ELF-1 (cell line): ENCODE measurements at places on chromosomes 4 and X.

GRCh38 chrX:459611-460010 lies 72.9 kb upstream of the PPP2R3B start:
- peak; percentile 26 for DNase-seq

- no peak for DNase-seq
Observed at GRCh38 chr4:25424539-25425228, 47.6 kb downstream of the ANAPC4 start.

DNA sequence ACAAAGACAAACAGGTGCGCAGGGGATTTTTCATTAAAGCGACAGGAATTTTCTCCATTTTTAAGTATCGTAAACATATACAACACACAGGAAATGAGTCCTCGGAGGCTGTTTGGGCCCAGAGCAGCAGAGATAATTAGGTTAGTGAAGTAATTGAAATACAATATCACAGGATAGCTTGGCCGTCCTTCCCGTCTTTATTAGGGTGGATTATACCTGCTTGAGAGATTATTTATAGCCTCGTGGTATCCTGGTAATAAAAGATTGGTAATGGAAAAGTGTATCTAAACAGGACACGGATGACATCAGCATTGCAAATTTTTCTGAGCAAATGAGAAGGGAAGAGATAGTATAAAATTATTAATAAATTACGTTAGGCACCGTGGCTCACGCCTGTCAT lies 68.2 kb downstream of the CRLF2 start:
- no peak for DNase-seq

- DNase-seq: no peak
Observed at GRCh38 chr4:55993994-55994663, 45.4 kb downstream of the CEP135 start.

- no peak for DNase-seq
Observed at GRCh38 chrX:150262456-150262855, 100.7 kb upstream of the MAMLD1 start.

DNA sequence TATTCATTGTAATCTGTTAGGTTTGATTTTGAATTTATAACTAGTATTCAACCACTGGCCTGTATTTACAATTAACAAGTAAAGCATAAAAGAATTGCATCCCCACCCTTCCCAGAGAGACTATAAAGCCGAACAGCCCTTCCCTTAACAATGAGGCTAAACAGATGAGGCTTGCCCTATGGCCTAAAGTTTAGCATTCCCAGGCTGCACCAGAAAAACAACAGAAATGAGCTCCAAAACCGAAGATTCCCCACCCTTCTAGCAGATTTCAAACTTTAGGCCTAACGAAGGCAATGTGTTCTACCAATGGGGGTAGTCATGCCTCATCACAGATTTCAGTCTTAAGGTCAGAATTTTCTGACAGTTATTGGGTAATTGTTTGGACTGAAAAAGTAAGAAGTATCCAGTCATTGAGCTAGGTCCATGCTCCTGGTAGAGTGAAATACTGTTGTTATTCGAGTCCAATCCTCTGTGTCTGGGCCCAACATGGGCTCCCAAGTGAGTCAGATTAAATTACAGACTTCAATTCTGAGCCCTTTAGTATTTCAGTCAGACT lies 197.6 kb downstream of the ANTXR2 start:
- no peak for DNase-seq
